Caudate nucleus (tissue), 63 donors: ENCODE measurements at places on chromosomes 6 and 20.

DNA sequence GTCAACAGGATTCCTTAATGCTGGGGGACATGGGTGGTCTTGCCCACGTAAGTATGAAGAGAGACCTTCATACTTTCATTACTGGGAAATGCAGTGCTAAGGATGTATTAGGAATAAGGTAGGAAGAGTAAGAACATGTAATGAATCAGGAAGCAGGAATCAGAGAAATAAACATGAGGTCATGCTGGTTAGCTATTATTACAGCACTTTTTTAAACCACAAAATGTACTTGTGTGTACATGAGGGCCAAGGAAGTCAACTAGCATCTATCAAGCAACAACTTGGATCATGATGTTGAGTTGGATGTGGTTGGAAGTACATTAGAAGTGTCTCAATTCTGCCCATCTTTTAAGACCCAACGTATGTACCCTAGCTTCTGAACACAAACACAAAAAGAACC, 63.5 kb upstream of the E2F3 start:
- DNase-seq: no peak

DNA sequence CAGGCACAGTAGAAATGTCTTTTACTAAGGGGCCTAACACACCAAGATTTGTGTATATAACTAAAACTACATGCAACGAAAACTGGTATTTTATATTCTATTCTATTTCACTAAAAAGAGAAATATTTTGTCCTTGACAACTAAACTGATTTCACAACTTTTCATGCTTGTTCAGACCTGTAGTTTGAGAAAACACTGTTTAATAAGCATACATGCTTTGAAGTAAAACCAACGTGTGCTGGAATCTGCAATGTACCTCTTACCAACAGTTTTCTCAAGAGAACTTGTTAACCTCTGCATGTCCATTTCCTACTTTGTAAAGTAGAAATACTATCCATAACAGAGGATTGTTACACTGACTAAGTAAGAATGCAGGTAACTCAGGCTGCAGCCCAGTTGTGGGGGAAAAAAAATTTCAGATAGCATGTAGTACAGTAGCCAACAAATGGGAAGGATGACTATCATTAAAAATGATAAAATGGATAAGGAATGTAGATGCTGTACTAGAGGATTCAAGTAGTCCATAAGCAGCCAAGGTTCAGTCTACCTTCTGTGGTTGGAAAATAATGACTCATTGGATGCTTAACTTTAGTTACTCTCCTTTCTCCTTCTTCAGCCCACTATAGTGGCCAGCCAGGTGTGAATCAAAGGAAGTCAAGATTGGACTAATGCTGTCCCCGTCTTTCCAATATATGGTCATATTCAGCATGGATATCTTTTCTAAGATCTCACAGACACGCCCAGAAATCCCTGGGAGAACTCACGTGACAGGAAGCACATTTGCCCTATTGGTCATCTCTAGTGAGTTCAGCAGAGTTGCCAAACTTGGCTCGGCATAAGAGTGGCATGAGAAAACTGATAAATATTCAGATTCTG, 65.2 kb downstream of the HFE start:
- no peak for DNase-seq

DNA sequence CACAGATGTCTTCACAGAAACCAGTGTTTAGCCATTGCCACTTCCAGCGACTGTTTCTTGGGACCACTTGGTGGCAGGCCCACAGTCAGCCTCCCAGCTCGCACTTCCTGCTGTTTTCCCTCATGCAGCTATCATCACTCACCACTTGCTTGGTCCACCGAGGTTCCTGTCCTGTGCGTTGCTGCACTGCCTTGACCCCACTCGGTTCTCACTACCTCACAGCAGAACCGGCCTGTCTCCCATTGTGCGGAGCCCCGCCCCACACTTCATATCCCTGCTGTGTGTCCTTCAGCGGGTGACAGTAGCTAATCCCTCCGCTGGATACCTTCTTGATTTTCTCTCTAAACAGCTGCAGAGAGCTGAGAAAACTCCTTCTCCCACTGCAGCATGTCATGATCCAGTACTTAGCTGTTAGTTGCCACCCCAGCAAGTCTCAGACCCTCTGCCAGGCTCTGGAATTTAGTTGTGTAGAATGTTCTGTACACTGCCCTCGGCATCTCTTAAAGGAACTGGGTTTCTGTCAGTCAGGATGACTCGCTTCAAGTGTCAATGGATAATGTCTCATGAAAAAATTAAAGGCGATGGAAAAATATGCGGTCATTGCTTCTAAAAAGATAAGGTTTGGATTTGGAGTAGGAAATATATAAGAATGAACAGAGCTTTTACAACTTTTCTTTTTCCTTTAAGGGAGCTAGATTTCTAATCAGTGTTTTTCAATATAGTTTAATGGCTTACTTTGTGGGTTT, 208.0 kb downstream of the FARS2 start:
- no peak for DNase-seq

DNA sequence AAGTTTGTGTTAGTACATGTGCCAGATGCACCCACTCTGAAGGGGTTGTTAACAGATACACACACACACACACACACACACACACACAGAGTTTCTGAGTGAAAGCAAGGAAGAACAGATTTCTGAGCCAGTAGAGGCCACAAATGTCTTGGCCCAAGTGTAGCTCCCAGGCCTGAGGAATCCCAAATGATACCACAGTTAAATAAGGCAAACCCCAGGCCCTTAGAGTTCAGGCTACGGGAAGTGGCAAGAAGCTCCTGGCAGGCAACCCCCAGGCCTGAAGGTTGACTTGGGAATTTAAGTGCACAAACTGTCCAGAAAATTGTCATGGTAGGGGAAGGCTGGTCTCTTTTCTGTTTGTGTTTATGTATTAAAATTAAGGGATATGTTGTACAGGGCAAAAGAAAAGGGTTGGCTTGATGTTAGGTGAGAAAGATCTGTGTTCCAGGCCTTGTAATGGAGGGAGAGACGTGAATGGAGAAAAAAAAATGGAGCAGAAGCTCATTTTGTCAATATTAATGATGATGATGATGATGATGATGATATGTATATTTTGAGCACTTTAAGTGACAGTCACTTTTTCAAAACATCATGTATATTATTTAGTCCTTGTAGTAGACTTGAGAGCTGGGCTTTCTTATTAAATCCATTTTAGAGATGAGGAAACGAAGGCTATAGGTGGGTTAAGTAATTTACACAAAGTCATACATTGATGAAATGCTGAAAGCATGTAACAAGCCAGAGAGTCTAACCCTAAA, 317.0 kb upstream of the JAG1 start:
- DNase-seq: no peak

DNA sequence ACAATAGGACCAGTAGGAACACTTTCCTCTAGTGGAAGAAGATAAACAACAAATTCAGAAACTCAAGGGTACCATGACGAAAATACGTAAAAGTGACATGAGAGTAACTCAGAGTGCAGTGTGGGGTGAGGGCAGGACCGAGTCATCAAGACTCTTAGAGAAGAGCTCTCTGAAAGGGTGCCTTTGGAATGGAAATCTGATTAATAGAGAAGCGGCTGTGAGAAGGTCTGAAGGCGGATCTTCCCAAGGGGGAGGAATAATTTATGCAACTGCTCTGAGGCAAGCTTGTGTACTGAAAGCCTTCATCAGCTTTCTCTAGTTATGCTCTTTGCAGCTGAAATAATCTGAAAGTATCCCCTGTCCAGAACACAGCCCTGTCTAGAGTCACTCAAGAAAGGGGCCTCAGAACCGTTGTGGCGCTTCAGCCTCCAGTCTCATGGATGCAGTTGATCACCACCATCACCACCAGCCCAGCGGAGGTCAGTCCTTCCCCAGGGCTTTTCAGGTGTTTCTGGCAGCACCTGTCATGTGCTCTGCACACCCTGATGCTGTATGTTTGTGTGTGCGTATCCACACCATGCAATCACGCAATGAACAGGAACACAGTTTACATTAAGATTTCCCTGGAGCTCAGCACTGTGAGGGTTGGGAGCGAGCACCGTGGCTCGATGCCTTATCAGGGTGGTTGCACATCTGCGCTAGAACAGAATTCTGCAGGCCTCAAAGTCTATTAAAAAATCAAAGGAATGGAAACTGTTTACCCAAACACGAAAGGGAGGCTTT, 396.5 kb downstream of the SMOC2 start:
- DNase-seq: no peak

- DNase-seq: no peak
Observed at GRCh38 chr20:58839474-58839874, 11.2 kb downstream of the GNAS-AS1 start.

DNA sequence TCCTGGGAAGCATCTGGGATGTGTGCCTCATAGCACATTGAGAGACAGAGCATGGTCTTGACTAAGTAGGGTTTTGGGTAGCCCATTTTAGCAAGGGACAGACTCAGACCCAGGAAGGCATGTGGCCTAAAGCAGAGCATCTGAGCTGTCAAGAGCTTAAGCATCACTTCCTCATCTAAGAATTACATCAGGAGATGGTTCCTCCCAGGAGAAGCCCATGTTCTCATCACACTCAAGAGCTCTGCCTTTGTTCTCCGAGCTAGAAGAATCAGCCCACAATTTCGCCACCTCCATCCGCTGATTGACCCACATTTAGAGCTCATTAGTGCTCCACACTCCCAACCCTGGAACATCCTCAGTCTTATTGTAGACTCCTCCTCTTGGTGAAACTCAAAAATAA, 68.3 kb downstream of the NPEPL1 start:
- no peak for DNase-seq

DNA sequence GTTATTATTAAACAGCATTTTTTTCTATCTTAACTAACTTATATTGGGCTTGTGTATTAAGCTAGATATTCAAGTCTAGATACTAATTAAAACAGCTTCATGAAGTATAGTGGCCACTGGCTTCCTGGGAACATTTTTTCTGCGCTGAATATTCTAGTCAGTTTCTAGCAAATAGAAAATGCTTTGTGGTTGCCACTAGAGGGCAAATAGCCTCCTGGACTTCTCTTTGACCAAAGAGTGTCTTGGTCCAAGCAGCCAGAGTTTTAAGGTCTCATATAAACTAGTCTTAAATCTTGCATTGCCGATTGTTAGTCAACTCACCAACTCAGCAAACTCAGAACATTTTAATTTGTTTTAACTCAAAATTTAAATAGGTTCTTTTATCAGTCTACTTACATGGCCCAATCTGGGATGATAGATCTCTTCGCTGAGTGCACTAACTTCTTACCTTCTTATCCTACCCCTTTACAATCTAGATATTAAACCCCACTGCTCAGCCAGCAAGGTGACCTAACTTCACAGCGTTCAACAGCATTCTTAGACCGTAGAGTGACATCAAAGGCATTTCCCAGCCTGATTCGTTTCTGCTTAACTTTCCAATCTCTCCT, 24.6 kb upstream of the ID4 start:
- DNase-seq: no peak

- no peak for DNase-seq
Observed at GRCh38 chr6:83155794-83156193, 37.3 kb downstream of the PGM3 start.

DNA sequence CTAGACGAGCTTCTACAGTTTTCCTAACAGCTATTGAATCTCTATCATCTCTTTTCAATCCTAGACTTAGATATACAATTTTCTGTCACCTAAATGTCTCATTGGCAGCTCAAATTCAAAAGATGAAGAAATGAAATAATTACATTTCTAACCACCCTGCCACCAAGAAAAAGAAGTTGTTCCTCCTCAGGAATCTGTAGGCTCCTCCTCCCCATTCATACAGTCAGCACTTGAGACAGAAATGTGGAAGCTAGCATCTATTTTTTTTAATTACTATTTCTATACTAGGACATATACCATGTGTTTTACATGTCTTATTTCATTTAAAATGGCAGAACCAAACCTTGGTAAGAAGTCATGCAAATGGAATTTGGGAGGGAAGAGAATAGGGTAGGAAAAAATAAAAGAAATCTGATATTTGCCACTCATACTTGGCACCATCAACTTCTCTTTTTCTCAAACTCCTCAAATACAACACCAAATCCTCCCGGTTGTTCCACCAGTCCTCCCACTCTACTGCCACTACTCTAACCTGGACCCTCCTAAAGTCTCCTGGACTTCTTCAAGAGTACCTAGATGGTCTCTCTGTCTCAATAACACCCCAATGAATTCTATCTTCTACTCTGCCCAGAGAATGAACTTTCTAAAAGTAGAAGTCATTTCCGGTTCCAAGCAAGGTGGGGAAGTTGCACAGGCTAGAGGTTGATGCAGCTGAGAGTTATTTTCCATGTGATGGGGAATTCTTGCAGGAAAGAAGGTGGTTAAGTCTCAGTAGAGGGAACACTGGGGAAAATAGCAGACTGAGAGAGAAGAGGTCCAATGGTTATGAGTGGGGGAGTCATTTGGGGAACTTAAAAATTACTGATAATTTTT, 54.1 kb downstream of the ATXN1 start:
- DNase-seq: no peak

GRCh38 chr6:111770263-111771093, 102.8 kb downstream of the FYN start:
- no peak for DNase-seq

DNA sequence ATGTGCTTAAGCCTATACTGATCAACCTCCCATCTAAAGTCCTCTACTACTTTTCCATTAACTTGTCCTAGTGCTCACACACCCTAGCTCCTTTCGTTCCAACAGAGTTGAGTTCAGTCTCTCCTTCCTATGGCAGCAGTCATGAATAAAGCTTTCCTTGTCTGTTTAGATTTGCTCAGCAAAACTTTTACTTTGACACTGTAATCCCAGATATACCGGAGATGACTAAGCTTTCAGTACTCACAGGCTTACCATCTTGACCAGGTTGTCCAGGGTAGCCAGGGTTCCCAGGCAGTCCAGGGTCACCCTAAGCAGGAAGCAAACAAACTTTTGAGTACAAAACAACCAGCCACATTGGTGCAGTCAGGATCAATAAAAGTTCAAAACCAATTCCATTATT, 90.7 kb downstream of the COL21A1 start:
- no peak for DNase-seq

DNA sequence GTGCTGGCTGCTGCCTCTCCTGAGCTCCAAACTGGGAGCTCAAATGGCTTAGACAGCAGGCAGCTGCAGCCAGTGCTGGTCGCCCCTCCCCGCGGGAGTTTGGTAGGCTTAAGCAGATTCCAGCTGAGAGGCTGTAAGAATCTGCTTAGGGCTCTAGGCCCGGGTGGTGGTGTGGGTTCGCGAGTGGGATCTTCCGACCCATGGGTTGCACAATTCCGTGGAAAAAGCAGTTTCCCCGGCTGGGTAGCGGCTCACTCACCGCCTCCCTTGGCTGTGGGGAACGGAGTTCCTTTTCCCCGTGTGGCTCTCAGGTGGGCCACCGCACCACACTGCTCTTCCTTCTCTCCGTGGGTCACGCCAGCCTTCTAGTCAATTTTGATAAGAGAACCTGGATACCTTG, 232.5 kb downstream of the PKHD1 start:
- DNase-seq: no peak
